Activated CD4-positive, alpha-beta T cell treated with anti-CD3 and anti-CD28 coated beads for 1 hour (primary cell): ENCODE measurements at places on chromosomes 11 and 22.

DNA sequence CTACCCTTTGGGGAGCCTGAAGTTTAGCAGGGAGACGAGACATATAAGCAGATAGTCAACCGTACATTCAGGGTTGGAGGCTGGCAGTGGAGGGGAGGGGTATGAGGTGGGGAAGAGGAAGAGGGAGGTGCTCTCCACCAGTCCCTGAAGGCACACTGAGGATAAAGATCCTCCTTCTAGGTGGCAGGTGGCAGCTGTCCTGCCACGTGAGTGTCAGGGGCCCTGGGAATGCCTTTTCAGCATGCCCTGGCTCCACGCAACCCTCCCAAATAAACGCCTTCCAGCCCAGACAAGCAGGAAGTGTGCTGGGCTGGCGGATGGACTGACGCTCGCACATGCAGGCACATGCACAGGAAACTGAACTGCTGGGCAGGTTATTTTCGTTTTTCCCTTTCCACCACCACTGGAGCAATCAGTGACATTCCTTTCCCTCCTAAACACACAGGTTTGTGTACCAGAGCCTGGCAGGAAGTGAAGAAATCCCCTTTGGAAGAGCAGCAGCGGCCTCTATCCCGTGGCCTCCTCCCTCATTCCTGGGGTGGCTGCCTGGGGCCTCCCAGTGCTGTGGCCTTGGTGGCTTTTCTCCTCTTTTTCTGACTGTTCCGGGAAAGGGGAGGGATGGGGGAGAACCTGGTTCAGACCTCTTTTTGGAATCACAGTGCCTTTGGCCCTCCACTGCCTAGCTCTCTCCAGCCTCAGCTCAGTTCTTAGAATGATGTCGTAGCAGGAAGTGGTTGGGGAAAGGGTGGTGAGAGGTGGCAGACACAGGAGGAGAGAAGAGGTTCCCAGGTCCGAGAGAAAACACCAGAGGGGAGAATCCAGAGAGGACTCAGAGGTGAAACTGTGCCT, 157.0 kb upstream of the TIMP3 start:
- peak; percentile 12 for DNase-seq

GRCh38 chr22:50170453-50171318, at the start of gene PANX2:
PANX2 (plus strand) TSS chr22:50170731; CDS start chr22:50170731, 0 bp downstream.
- no peak for DNase-seq

GRCh38 chr22:42993651-42994275, 21.2 kb downstream of the PACSIN2 start:
- DNase-seq = no peak

DNA sequence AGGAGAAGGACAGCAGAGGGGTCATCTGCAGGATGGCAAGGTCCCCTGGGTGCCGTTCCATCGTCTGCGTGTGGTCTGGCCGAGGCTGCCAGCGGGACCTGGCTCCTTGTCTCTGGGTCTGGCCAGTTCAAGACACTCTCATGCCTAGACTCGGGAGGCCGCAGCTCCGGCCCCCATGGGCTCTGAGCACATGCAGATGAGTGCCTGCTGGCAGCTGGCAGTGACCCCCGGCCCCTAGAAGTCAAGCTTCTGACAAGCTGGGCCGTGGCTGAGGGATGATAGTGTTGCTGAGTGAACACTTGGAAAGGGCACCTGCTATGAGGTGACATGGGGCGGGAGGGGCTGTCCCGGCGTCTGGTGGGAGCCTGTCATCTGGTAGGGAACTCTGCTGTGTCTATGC, 1180.6 kb downstream of the BRD1 start:
- DNase-seq = no peak

DNA sequence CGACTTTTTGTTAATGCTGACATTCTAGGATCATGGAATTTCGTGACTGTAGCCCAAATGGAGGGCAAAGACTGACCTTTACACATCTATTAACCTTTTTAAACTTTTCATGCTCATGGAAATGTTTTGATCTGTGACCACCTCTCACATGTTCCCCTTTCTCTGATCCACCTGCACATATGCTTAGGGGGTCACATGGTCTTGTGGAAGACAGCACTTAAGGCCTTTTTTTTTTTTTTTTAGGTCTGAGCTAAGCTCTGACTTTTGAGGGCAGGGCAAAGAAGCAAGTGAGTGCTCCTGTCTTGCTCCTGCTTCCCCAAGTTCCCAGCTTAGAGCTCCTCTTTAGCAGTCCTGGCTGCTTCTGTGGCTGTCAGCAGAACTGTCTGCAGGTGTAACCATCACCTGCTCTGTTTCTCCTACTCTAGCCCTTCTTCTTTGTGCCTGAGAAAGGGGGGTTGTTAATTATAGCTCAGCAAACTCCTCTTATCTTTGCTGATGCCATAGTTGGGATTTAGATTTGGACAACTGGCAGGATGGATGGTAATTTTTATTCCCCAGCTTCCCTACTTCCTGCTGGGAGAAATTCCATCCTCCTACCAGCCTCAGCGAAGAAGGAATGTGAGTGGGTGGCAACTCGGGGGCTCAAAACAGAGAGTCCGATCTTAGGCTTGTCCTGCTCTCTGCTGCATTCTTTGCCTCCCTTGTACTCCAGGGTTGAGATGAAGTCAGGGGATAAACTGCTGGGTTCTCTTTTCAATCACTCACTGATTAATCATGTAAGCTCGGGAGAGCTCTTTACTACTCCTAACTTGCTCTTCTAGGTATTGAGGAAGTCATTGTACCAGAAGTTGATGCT, 64.4 kb downstream of the GRAMD1B start:
- no peak for DNase-seq

GRCh38 chr22:37284805-37285355, 2.6 kb downstream of the CYTH4 start:
- peak; percentile 21 for DNase-seq

- no peak for DNase-seq
Observed at GRCh38 chr11:133679896-133680295, 147.6 kb upstream of the OPCML start.

GRCh38 chr11:87369888-87370287, 332.2 kb downstream of the TMEM135 start:
- no peak for DNase-seq

DNA sequence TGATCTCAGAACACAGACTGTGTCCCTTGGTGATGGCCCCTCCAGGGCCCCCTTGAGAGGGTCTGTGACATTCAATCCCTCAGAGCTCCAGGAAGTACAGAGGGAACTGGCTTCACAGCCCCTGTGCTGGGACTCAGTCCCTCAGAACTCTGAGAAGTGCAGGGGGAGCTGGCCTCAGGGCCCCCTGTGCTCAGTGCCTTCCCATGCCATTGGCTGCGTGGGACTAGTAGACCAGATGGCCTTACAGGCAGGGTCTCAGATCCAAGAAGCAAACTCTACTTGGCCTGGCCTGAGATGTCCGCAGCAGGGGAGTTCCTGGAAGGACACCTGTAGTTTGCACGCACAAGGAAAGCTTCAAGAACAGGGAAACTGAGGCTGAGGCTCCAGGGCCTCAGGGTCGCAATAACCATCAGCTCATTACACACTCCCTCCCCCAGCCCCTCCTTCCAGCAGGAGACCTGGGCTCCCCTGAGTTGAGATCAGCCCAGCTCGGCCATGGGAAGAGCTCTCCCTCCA, 138.4 kb downstream of the BRD1 start:
- DNase-seq = no peak

GRCh38 chr11:130445788-130446187, 2.7 kb upstream of the ADAMTS15 start:
- DNase-seq = no peak

GRCh38 chr11:47305734-47306483, 36.0 kb downstream of the MADD start:
- DNase-seq = no peak

GRCh38 chr11:70804139-70804837, 406.0 kb downstream of the CTTN start:
- no peak for DNase-seq

GRCh38 chr11:107293677-107294344, 163.8 kb downstream of the CWF19L2 start:
- no peak for DNase-seq

GRCh38 chr11:12051287-12051662, 42.8 kb upstream of the DKK3 start:
- DNase-seq = no peak

GRCh38 chr22:49786976-49787706, 40.5 kb downstream of the BRD1 start:
- DNase-seq = no peak

DNA sequence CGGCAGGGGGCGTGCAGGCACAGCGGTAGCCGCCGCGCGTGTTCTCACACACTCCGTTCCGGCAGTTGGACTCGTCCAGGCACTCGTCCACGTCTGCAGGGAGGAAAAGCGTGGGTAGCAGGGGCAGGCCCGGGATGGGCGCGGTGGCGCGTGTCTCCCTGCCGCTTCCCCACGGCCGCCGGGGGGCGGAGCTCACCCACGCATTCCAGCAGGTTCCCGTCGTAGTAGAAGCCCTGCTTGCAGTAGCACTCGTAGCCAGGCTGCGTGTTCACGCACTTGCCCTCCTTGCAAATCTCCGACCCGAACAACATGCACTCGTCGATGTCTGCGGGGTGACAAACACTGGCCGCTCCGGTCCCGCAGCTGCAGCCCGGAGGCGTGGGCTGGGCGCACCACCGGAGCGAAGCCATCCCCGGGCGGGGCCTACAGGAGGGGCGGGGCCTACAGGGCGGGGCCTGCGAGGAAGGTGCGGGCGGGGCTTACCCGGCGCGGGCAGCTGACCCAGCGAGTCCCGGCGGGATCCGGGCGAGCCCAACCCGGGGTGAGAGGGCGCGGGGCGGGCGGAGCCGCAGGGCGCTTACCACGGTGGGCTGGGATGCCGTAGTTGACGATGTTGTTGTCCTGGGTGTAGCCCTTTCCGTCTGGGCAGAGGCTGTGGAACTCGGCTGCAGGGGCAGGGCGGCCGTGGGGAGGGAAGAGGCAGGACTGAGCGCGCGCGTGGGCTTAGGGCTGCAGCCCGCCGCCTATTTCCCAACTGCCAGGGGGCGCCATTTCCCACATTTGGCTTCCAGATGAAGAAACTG, 15.6 kb downstream of the SCYL1 start:
- DNase-seq = peak; percentile 77

DNA sequence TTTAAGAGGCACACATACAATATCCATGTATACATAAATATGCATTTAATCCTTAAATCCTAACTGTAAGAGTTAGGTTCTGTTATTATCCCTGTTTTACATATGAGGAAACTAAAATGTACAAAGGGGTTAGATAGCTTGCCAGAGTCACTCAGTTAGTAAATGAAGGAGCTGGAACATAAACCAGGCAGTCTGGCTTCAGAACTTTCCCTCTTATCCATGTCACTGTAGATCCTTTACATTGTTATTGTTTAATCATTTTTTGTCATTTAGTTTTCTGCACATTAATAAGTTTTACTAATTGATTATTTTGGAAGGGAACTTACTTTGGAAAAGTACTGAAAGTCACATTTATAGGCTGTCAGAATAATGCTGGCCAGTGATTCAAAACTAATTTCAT, 282.4 kb downstream of the TMEM135 start:
- no peak for DNase-seq

DNA sequence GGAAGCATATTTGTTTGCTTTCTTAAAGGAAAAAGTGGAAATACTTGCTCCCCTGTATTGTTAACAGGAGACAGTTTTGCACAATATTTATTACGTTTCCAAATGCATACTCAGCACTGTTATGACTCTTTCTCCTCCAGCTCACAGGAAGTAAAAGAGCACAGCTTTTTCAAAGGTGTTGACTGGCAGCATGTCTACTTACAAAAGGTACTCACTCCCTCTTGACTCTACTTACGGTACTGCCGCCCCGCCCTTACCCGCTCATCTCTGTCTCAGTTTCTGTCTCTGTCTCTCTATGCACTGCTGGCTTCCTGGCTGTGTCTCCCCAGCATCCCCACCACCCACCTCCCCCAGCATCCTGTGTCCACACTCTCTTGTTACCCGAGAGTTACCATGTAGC, 32.2 kb upstream of the MYO18B start:
- DNase-seq = no peak

- no peak for DNase-seq
Observed at GRCh38 chr11:92770981-92771380, 198.5 kb upstream of the MTNR1B start.
